ENCODE measurements at places on chromosomes 3 and 15.

- DNase-seq, result no peak
These were observed 6.3 kb downstream of the CMTM7 start for GRCh38 chr3:32397941-32398340.

GRCh38 chr3:155876037-155876436 lies 5.6 kb downstream of the GMPS start:
- no peak for DNase-seq

DNA sequence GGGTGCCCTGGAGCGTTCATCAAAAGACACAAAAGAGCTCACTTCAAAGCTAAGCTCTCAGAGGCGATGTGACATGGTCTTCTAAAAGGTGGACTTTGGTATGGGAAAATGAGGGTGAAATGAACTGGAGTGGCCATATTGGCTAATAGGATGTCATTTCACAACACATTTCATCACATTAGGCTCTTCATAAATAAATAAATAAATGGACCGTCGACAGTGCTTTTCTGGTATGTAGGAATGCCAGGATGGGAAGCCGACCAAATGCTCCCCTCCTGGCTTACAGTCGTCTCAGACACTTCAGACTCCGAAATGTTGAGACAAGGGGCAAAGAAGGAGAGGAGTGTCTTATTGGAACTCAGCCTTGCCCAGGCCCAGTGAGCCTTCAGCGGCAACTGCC lies 383.0 kb downstream of the NTRK3 start:
- no peak for DNase-seq

DNA sequence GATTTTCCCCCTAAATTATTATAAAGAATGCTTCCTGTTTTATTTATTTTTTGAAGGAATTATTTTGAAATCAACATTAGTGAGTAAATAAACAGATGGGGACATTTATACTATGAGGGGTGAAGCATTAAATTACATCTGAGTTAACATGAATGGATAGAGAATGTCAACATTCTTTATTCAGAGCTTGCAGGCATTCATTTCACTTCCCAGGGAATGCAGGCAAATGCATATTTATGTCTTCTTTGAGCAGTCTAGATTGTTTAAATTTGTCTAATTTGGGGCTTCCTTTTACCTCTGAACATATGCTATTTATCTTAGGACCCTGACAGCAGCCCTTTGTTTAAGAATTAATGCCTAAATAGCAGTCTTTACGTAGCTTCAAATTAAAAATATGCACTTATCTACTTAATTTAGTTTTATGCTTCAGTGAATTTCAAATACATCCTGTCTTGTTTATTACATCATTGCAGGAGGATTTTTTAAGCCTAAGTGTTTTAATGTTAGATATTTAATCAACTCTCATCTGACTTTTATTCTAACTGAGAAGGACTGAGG lies 630.5 kb upstream of the LMCD1 start:
- DNase-seq, result no peak

- peak; percentile 22 for DNase-seq
These were observed 259.9 kb downstream of the FGF12 start for GRCh38 chr3:192467230-192468140.

DNA sequence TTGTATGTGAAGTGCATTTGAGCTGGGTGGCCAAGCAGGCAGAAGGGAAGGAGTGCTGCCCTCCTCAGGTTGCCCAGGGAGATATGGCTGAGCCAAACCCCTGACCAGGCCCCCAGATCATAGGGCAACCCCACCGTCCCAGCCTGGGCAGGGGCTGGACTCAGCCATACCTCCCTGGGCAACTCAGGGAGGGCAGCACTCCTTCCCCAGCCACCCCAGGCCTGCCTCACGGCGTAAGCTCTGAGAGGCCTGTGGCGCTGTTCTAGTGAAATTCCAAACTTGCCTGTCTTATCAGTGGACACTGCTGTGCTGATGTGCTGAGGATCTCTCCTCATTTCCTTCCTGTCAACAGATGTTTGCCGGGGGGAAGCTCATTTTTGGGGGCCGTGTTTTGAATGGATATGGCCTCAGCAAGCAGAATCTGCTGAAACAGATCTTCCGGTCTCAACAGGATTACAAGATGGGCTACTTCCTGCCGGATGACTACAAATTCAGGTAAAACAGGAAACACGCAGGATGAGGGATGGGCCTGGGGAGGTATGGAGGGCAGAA lies 57.6 kb upstream of the FGD5 start:
- DNase-seq, result no peak

DNA sequence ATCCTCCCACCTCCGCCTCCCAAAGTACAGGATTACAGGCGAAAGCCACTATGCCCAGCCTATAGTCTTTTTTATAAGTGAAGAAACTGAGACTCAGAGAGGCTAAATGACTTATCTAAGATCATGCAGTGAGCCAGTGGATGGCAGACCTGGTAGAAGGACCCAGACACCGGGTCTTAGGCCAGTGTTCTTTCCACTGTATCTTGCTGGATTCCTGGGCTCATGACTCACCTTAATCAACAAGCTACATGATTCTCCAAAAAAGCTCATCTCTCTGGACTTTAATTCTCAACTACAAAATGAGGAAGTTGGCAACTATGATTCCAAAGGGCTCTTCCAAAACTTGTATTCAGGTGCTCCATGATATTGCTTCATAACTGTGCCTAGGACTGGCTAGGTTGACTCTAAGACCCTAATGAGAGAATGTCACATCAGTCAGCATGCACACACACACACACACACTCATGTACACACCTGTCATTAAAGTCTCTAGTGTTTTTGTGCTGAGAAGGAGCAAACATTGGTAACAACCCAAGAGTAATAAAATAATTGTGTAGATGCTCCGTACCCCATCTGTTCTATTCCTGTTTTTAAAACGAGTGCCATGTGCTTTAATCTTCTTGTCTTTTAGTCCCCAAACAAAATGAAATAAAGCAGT lies 89.7 kb upstream of the SLC4A7 start:
- DNase-seq, result no peak

DNA sequence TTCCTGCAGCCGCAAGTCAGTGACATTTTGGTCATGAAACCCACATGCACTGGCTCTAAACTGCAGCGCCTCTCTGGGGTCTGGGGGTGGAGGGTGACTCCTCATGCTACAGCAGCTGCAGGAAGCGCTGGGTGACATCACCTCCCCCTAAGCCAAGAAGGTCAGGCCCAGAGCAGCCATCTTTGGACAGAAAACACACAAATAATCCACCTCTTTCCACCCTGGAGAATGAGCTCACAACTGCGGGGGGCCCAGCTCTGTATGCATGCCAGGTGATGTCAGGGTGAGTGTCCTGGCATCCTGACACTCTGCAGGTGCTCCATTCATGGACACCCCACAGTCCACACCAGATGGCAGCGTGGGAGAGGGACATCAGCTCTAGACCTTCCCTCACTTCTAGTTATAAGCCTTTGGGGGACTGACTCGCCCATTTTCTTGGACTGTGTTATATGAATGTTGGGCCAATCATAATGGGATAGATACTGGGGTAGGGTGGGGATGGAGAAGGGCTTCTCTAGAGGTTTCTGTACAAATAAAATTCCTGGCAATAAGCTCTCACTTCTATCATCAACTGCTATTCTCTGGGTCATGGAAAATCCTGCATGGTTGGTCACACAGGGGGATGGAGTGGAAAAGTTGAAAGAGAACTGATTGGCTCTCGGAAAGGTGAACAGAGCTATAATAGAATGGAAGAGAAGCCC lies 70.7 kb upstream of the THBS1 start:
- no peak for DNase-seq

DNA sequence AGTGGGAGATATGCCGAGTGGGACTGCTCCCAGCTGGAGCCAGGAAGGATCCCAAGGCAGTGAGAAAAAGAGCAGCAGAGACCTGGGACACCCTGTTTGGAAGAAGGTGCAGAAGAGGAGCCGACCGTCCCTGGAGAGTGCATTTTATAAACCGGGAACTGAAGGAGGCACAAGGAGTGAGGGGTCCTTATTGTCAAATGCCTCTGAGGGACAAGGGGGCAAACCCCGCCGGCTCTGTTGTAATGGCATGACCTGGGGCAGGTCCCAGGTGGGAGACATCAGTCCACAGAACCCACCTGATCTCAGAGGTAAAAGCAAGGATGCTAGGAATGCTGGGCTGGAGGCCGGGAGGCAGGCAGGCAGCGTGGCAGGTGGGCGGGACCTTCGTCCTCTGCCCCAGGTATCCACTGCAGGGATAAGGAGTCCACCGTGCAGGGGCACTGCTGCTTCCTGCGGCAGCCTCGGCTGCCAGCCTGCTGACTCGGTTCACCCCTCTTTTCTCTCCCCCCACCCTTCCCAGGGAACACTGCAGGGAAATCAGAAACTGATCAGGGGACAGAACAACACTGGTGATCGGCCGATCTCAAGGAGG lies 26.9 kb downstream of the ADAMTS17 start:
- DNase-seq, result no peak

GRCh38 chr3:48662753-48663488 lies at the start of gene CELSR3:
CELSR3 (minus strand) TSS chr3:48662886; CDS start chr3:48662634, 252 bp downstream.
- peak; percentile 18 for DNase-seq

DNA sequence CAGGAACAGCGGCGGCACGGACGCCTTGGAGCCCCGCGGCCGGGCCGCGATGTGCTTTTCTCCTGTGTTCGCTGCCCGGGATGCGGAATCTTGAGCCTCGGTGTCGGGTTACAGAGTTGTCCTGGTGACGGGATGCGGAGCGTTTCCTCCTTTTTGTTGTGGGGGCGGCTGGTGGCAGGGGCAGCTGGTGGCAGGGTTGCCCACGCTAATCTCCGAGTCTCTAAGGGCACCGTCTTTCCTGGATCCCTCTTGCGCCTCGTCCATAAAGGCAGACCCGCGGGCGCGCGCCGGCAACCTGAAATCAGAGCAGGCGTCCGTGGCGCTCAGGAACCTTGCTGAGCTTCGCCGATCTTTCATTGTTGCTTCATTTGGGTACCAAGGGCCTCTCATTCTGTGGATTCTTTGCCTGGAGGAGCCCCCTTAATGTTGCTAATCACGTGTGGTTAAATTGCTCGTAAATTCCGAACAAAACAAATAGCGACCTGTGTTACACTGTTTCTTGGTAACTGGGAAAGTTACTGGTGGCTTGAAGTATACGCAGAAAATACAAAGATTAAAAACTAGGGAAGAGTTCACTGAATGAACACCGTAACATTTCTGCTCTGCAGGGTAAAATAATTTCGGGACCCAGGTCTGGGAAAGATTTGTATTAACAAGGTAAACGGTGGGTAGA lies 844 bp upstream of the PFN2 start:
- no peak for DNase-seq

DNA sequence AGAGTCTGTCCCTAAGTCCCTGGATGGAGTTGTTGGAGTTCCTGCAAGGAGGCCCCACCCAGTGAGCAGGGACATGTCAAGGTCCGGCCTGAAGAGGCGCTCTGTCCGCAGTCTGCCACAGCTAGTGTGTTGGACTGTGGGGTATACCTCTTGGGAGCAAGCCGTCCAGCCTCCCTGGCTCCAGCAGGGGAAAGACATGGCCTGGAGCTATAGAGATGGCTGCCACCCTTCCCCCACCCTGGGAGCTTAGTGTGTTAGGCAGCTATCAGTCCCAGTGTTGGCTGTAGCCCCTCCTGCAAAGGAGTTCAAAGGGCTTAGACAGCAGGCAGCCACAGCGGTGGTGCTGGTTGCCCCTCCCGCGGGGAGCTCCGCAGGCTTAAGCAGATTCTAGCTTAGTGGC lies 20.3 kb downstream of the IMPG2 start:
- no peak for DNase-seq

- no peak for DNase-seq
These were observed 29.8 kb upstream of the APOD start for GRCh38 chr3:195613468-195614069.

- peak; percentile 56 for DNase-seq
These were observed 6.5 kb downstream of the CHD2 start for GRCh38 chr15:92906563-92907081.

GRCh38 chr3:119810018-119810435 lies 28.1 kb downstream of the NR1I2 start:
- peak; percentile 67 for DNase-seq

GRCh38 chr3:164883171-164883570 lies 195.1 kb downstream of the SI start:
- DNase-seq, result no peak

GRCh38 chr3:100603469-100603868 lies 5.9 kb upstream of the ADGRG7 start:
- no peak for DNase-seq

GRCh38 chr3:141486746-141487520 lies at the start of gene RASA2:
RASA2 (plus strand) TSS chr3:141487027; CDS start chr3:141487084, 57 bp downstream.
- peak; percentile 52 for DNase-seq

- no peak for DNase-seq
These were observed 21.9 kb downstream of the LRIG1 start for GRCh38 chr3:66478960-66479359.

- DNase-seq, result peak; percentile 26
These were observed 808 bp downstream of the BCL6 start for GRCh38 chr3:187744169-187745151.

- no peak for DNase-seq
These were observed 357.1 kb downstream of the ZPLD1 start for GRCh38 chr3:102791641-102792589.

GRCh38 chr15:79769069-79769481 lies 127.7 kb downstream of the MTHFS start:
- no peak for DNase-seq

DNA sequence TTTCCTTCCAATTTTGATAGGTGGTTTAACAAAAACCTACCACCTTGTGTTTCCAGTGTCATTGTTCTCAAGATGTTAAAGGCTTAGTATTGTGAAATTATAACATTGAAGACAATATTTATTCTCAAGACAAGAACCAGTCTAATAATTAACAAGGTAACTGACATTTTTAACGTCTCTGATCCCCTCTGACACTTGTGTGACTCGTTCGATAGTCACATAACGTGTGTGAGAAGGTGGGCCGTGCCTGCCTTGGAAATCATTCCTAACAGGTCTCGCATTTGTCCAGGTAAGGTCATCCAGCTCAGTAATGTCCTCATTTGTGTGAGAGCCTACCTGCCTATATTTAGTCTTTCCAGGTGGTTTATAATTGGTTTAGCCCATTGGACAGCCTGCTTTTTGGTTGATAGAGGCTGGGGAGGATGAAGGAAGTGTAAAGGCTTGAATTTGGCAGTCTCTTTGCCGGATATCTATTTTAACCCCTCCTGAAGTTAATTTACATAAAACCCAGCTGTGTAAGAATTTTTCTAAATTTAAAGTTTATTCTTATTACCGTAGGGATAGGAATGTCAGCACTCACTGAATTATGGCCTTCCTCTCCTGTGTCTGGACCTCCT lies 94.4 kb downstream of the AKAP13 start:
- DNase-seq, result no peak

DNA sequence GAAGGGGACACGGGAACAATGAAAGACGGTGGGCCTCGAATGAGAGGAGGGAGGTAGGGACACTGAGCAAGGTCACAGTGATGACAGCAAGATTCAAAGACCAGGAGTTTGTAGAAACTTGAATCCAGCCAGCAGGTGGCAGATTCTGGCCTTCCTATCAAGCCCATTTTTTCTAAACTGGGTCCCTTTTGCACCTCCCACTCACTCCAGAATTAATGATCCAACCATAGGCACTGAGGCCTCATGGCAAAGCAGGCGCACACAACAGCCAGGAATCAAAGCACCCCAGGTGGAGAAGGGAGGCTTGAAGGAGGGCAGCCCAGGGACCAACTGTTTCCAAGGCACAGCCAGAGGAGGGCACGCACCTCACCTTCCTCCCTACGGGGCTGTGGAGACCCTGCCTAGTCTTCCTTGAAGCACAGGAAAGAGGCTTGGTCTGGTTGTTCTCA lies 90.2 kb downstream of the ANP32A start:
- DNase-seq, result no peak
